ENCODE measurements at places on chromosomes 2 and 18. TPM values are rescaled to one million over a fixed set of nuclear protein-coding genes. Genes with fewer than 3 reads are reported as not detected.

The GALNT13 gene
- total RNA-seq: not detected

The RTP5 gene
- total RNA-seq: not detected

DNA sequence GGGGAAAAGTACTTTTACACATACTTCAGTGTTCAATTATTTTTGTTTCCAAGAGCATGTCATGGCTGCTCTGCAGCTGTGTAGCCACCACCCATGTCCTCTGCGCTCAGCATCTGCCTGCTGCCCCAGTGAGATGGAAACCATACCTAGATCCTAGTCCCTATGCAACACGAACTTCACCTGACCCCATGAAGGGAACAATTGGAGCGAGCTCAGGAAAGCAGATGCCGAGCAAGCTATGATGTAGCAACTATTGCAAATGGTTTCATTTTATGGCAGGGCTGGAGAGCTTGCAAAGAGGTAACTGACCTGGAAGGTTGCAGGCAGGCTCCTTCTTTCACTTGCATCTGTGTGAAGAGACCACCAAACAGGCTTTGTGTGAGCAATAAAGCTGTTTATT is 1.3 kb upstream of the CCDC141 start:
- DNase-seq: no peak

DNA sequence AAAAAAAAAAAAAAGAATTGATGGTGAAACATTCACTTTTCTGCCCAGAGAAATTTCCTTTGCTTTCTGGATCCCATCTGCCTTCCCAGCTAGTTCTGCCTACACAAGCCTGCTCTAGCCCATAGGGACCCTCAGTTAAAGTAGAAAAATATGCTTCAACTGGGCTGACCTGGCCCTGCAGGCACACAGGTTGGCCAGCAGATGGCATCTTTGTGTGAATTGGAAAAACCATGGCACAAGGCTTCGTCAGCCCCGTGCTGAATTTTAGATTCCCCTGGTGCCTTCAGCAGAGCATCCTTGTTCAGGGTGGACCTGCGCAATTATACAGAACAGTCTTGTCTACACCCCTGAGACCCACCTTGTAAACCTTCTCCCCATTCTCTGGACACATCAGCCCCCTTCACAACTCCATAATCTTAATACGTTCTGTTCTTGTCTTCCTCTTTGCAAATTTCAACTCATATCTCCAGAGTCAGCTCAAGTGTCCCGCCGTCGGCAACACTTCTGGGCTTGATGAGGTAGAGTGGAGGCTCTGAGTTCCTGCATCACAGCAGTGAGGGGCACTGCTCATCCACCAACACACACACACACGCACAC is 114.5 kb downstream of the INSIG2 start:
- DNase-seq: peak; percentile 62

GRCh38 chr18:44386401-44386800 is 294.3 kb upstream of the SETBP1 start:
- DNase-seq: no peak

DNA sequence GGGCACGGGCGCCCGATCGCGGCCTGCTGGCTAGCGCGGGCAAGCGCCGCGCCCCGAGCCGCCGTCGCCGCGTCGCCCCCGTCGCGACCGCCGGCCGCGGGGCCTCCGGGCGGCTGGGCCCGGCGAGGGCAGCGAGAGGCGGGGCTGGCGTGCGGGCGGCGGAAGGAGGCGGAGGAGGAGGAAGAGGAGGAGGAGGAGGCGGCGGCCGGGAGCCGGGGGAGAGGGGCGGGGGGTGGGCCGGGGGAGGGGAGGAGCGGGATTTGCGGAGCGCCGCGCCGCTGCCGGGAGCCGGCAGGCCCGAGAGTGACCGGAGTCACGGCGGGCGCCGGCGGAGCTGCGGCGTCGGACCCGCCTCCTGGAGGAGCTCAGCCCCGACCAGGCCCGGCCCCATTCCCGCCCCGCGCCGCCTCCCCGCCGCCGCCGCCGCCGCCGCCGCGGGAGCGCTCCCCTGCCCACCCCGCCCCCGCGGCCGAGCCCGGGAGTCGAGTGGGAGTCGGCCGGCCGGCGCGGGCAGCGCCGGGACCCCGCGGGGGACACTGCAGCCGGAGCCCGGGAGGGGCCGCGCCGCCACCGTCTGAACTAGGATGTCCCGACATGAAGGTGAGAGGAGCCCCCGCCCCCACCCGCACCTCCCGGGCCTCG is at the start of gene KCMF1:
TSS of gene KCMF1 (plus strand) at position 294 of the 642 bp plus-strand sequence. CDS start at position 585, 291 bp downstream.
- peak; percentile 76 for DNase-seq

GRCh38 chr2:101219246-101219645 is 33.4 kb upstream of the CNOT11 start:
- DNase-seq: no peak

GRCh38 chr2:215465256-215465655 is 29.4 kb upstream of the FN1 start:
- no peak for DNase-seq

GRCh38 chr2:22283436-22283835 is 1101.5 kb upstream of the KLHL29 start:
- no peak for DNase-seq

- no peak for DNase-seq
Observed at GRCh38 chr2:197969391-197969893, 165.0 kb downstream of the PLCL1 start.

GRCh38 chr2:124250433-124250832 is 225.3 kb downstream of the CNTNAP5 start:
- no peak for DNase-seq
